ENCODE measurements at places on chromosomes 13 and 19.

- DNase-seq = no peak
Measured at GRCh38 chr13:27461940-27462584, 11.7 kb upstream of the MTIF3 start.

GRCh38 chr13:62126400-62126799, 710.8 kb upstream of the PCDH20 start:
- no peak for DNase-seq

- no peak for DNase-seq
Measured at GRCh38 chr19:6568010-6568526, 22.9 kb downstream of the CD70 start.

DNA sequence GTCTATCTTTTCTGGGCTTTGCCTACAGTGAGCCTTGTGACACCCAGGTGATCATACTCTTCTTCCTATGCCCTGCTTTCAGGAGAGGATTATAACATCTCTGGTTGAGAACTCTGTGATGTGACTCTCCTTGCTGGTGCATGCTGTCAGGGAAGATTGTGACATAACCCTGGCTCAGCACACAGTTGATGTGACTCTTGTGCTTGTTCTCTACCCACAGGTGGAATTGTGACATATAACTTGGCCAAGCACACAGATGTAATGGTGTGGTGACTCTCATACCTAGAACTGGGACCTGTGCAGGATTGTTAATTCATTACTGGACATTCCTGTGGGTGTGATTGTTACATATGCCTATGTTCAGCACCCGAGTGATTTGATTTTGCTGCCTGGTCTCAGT, 21.7 kb upstream of the ZNF254 start:
- no peak for DNase-seq

DNA sequence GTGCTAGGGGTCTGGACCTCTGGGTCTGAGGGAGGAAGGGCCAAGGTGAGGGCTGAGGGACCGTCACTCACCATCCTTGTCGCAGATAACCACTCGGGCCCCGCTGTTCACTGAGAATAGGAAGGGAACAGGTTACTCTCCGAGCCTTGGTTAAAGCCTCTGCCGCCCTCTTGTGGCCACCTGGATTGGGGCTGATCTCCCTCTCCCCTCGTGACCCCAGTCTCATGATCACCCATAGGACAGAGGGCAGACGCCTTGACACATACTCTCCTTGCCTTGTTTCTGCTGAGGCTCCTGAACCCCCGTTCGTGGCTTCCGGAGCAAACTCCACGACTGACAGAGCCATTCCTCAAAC, 580 bp downstream of the HSD17B14 start:
- peak; percentile 89 for DNase-seq
